ENCODE measurements at places on chromosomes 11 and 22.

DNA sequence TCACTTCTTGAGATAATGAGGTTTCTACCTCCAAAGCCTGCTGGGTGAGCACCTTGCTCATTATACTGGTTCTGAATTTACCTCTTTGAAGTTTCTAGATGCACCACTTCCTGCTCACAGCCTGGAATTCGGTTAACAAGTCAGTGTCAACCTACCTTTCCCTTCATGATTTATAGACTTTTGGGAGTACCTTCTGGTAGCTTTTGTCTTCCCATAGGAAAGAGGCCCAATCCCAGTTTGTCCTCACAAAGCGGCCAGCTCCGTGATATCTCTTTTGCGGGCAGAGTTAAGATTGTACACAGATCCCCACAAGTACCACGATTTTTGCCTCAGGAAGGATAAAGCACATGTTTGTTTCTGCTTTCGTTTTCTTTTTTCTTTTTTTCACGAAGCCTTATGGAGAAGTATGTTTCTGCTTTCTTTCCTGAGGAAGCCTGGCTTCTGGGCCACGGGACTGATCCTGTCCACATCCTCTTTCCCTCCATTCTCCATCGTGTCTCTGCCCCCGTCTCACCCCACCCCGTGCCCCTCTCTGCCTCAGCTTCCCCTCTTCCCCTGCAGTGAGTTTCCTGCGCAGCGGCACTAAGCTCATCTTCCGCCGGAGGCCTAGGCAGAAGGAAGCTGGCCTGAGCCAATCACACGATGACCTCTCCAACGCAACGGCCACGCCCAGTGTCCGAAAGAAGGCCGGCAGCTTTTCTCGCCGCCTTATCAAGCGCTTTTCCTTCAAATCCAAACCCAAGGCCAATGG lies 5.7 kb upstream of the HINFP start:
- no peak for DNase-seq

- no peak for DNase-seq
Measured at GRCh38 chr22:32421484-32421883, 9.4 kb upstream of the RTCB start.

DNA sequence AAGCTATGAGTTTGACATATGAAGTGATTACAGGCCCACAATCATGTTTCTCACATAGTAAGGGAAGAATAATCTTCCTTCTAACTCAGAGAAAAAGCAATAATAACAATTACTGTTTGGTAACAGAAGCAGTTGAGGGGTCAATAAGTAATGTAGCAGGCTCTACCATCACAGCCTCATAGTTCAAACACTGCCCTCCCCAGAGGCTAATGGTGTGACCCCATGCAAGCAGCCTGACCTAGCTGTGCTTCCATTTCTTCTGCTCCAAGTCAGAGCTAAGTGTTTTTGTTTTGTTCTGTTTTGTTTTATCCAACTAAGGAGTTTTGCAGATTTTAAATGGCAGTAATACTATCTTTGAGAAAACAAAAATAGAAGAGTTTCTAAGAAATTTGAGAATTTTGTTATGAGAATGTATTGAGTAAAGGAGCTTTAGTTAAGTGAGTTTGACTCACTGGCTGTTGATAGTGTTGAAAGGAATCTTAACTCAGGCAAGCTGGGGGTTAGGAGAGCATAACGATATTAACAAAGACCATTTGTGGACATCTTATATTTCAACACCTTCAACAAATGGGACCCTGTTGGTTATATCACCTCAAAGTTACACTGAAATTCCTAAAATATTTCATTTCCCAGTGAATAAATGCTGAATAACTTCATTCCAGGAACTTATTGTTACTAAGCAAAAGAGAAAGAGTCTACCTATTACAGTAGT lies 48.5 kb downstream of the GUCY1A2 start:
- DNase-seq, result no peak

- DNase-seq, result peak; percentile 22
Measured at GRCh38 chr11:73218106-73218829, at the start of gene P2RY2. Gene P2RY2, plus strand, starts transcription at chr11:73218281. Its CDS starts 15,879 bp downstream, at chr11:73234160.

DNA sequence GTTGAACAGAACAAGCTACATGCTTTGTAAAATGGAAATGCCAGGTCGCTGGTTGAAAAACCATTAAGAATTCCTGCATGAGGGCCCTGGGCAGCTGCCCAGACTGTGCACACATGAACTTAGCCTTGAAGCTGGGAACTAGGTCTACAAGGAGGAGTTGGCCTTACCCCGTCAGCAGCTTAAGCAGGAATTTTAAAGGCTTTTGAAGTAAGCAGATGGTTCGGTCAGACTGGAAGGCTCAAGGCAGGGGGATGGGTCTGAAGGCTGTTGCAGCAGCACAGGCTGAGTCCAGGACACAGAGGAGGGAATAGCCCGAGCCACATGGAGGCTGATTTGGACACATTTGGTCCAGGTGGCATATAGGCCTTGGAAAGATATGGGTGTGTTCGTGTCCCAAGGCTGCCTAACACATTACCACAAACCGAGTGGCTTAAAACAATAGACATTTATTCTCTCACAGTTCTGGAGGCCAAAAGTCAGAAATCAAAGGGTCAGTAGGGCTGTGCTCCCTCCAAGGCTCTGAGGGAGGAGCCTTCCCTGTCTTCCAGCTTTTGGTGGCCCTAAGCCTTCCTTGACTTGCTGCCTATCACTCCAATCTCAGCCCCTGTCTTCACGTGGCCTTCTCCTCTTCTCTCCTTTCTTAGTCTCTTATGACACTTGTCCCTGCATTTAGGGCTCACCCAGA lies 11.6 kb downstream of the LIF start:
- DNase-seq, result no peak

Measured in activated CD8-positive, alpha-beta memory T cell treated with anti-CD3 and anti-CD28 coated beads, Interleukin-2, amount 50 U/mL, for 4 hours (primary cell).